Urinary bladder (tissue), 4 donors: ENCODE measurements at places on chromosomes 1 and 21. TPM values are rescaled to one million over a fixed set of nuclear protein-coding genes. Genes with fewer than 3 reads are reported as not detected.

The KRTAP19-3 gene
- total RNA-seq: not detected

The TTC13 gene
- 24.9 TPM for total RNA-seq

The TCHHL1 gene
- total RNA-seq: not detected

The NBPF20 gene
- 4.4 TPM for total RNA-seq

The SPRR1B gene
- not detected for total RNA-seq

The ITLN2 gene
- total RNA-seq: not detected

The ZNF672 gene
- 12.9 TPM for total RNA-seq

The LRRC38 gene
- 0.53 TPM for total RNA-seq

The OR2L8 gene
- total RNA-seq: 0.53 TPM

The THEMIS2 gene
- total RNA-seq: 7.3 TPM

The ACP6 gene
- 10.2 TPM for total RNA-seq

The NHLH1 gene
- total RNA-seq: not detected

The A3GALT2 gene
- not detected for total RNA-seq

The AIM2 gene
- total RNA-seq: 3.0 TPM

The TRIM45 gene
- 7.8 TPM for total RNA-seq

The MROH7 gene
- 7.5 TPM for total RNA-seq

The RHOU gene
- total RNA-seq: 40.4 TPM

The SH2D5 gene
- total RNA-seq: not detected

The ZNF683 gene
- total RNA-seq: not detected

The GRHL3 gene
- total RNA-seq: 15.1 TPM

The SLC25A44 gene
- 5.7 TPM for total RNA-seq

The ESRRG gene
- 14.0 TPM for total RNA-seq

The VSIG8 gene
- not detected for total RNA-seq

The TMOD4 gene
- total RNA-seq: 2.3 TPM

The ZNF496 gene
- 17.2 TPM for total RNA-seq

The BATF3 gene
- 2.3 TPM for total RNA-seq

The SPRR2D gene
- total RNA-seq: not detected

The RBM34 gene
- total RNA-seq: 53.8 TPM

The ASCL5 gene
- total RNA-seq: not detected

The FCN3 gene
- total RNA-seq: not detected

The MDM4 gene
- total RNA-seq: 148 TPM

The LORICRIN gene
- not detected for total RNA-seq

The ANGPTL3 gene
- not detected for total RNA-seq

The PAFAH2 gene
- 10.0 TPM for total RNA-seq

The PCNX2 gene
- 36.9 TPM for total RNA-seq

The NR1I3 gene
- total RNA-seq: not detected

The LDLRAP1 gene
- total RNA-seq: 10.6 TPM

The TNFRSF1B gene
- 11.7 TPM for total RNA-seq

The HFM1 gene
- 27.5 TPM for total RNA-seq

The EDN2 gene
- 0.32 TPM for total RNA-seq

The AGMAT gene
- 0.48 TPM for total RNA-seq

The RBM11 gene
- total RNA-seq: 0.85 TPM

The S100A2 gene
- total RNA-seq: 26.2 TPM

The AMY2A gene
- total RNA-seq: not detected

The SWT1 gene
- total RNA-seq: 24.6 TPM

The SPRR1A gene
- total RNA-seq: not detected

The GBP4 gene
- total RNA-seq: 9.6 TPM
